Hematopoietic multipotent progenitor cell (in vitro differentiated cells): ENCODE measurements at places on chromosomes 12 and 14.

DNA sequence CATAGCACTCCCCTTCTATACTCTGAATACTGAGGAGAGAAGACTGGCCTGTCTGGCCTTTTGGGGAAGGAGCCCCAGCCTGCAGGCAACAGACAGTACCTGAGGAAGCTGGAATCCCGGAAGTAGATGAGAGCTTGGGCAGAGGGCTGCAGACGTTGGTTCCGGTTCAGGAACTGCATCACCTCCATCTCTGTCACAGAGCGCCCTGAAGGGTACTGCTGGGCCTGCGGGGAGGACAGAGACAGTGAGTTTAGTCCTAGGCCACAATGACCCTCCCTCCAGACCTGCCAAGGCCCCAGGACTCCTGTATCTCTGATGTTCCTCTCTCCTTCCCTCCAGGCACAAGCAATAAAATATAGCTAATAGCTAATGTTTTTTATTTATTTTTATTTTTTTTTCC lies 28.4 kb downstream of the TEP1 start:
- no peak for DNase-seq

DNA sequence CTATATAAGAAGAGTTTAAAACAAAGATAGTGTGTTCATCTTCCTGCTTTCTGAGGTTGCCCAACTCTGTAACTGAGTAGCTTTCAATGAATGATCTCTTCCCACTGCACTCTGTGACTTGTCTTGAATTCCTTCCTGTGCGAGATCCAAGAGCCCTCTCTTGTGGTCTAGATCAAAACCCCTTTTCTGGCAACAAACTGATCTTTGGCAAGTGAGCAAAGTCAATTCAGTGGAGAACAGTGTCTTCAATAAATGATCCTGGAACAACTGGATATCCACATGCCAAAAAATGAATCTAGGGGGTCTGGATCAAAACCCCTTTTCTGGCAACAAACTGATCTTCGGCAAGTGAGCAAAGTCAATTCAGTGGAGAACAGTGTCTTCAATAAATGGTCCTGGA lies 8.5 kb downstream of the CFAP54 start:
- DNase-seq = no peak

DNA sequence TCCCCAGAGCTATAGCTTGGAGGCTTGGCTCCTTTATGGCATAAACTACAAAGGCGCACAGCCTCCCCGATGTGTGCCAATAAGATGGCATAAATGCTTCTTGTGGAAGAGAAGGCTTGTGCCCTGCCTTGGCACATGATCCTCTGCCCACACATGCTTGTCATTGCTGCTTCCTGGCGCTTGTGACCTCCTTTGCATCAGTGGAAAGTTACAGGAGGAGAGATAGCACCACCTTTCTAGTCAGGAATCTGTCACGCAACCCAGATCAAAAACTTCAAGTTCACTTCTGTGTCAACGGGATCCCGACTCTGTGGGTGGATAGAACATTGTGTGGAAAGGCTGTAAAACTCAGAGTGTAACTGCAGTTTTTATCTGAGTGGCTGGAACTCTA lies 183.8 kb upstream of the HIF1A start:
- no peak for DNase-seq

GRCh38 chr12:33752854-33753253 lies 269.4 kb upstream of the ALG10 start:
- DNase-seq = no peak

- no peak for DNase-seq
These were observed 83.5 kb downstream of the INSM2 start for GRCh38 chr14:35617500-35617899.

GRCh38 chr12:93772003-93772700 lies 95.0 kb downstream of the CRADD start:
- DNase-seq = no peak

- DNase-seq = no peak
These were observed 220.1 kb downstream of the MED13L start for GRCh38 chr12:116057356-116057755.

- no peak for DNase-seq
These were observed 1.9 kb downstream of the EGLN3 start for GRCh38 chr14:33948869-33949408.

- no peak for DNase-seq
These were observed 142.1 kb downstream of the MED13L start for GRCh38 chr12:116135209-116135930.

DNA sequence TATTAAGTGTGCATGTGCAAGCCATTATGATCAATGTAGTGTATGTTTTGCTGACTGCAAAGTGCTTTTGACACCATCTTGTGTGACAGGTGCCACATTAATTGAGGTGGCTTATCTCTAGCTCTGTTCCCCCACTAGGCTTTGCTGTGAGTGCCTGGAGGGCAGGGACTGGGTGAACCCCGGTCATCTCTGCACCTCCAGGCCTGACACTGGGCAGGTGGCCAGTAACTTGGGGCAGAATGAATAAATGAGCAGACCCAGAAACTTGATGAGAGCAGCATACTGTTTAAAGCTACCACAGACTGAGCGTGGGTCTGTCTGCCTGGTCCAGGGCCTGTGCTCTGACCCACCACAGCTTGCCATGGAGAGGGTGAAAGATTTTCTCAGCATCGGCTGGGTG lies 151.6 kb downstream of the CALM1 start:
- no peak for DNase-seq

- DNase-seq = no peak
These were observed 233.6 kb downstream of the MED13L start for GRCh38 chr12:116043659-116044535.

- DNase-seq = no peak
These were observed 716.8 kb downstream of the LRFN5 start for GRCh38 chr14:42323426-42323825.

- no peak for DNase-seq
These were observed 15.2 kb downstream of the PPFIBP1 start for GRCh38 chr12:27539191-27539631.

GRCh38 chr12:122204167-122205052 lies 901 bp downstream of the B3GNT4 start:
- no peak for DNase-seq

GRCh38 chr12:1282670-1283315 lies 291.8 kb downstream of the ERC1 start:
- no peak for DNase-seq

- DNase-seq = no peak
These were observed 48.3 kb upstream of the FAM181A start for GRCh38 chr14:93878871-93879270.

DNA sequence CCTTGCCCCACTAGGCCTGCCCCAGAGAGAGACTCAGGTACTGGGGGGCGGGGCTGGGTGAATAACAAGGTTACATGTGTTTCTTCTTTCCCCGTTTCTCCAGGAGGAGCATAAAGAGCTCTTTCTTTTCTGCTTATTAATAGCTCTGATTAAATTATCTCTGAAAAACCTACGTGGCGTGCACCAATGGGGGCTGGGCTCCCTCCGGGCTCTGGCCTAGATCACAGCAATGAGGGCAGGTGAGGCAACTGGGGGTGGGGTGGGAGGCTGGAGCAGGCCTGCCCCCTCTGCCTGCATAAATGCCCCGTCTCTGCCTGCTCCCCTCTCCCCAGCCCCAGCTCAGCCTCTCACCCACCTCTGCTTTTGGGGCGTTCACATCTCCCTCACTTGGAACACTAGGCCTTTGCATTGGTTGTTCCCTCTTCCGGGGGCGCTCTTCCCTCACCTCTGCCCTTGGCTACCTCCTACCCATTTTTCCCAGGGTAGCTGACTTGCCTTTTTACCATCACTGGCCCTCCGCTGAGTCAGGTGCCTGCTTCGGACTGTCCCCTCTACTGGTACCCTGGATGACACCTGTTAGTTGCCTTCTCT lies 4.1 kb upstream of the FAM222A start:
- DNase-seq = no peak

DNA sequence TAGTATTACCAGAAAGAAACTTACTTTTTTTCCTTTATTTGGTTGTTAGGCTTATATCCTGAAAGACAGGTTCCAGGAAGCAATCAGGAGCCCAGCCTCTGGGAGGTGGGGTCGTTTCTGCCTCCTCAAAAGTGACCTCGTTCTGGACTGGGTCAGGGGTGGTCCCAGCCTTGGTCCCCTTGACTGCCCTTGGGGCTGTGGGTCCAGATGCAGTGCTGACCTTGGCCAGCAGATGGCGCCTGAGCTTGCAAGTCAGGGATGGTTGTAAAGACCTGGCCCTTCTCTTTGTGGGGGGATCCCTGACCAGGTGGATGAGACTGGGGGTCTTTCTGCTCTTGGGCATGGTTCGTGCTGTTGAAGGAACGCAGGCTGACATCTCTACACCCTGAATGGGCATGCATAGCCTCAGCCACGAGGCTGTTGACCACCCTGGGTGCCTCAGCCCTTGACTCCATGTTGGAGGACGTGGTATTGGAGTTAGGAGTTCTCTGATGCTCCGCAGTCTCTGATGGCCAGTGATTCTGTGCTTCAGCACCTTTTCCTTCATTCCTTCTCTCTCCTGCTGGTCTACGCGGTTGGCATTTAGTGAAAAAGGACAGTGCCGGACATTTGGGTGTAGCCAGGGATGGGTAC lies 62.4 kb downstream of the ADCK1 start:
- DNase-seq = peak; percentile 59

- DNase-seq = no peak
These were observed 156.2 kb downstream of the CAND1 start for GRCh38 chr12:67425394-67425793.
